ENCODE measurements at places on chromosomes 3 and 15. TPM values are rescaled to one million over a fixed set of nuclear protein-coding genes. Genes with fewer than 3 reads are reported as not detected.

The SPSB4 gene
- polyA plus RNA-seq, result 15.9 TPM

GRCh38 chr15:100878648-100879047 is 983 bp upstream of the ALDH1A3 start:
- no peak for DNase-seq

GRCh38 chr15:97995881-97996603 is 35.5 kb downstream of the ARRDC4 start:
- peak; percentile 21 for DNase-seq

- DNase-seq, result no peak
Observed at GRCh38 chr3:60742606-60743145, 508.6 kb downstream of the FHIT start.

The TGM4 gene
- 0.10 TPM for polyA plus RNA-seq

The RLBP1 gene
- not detected for polyA plus RNA-seq

DNA sequence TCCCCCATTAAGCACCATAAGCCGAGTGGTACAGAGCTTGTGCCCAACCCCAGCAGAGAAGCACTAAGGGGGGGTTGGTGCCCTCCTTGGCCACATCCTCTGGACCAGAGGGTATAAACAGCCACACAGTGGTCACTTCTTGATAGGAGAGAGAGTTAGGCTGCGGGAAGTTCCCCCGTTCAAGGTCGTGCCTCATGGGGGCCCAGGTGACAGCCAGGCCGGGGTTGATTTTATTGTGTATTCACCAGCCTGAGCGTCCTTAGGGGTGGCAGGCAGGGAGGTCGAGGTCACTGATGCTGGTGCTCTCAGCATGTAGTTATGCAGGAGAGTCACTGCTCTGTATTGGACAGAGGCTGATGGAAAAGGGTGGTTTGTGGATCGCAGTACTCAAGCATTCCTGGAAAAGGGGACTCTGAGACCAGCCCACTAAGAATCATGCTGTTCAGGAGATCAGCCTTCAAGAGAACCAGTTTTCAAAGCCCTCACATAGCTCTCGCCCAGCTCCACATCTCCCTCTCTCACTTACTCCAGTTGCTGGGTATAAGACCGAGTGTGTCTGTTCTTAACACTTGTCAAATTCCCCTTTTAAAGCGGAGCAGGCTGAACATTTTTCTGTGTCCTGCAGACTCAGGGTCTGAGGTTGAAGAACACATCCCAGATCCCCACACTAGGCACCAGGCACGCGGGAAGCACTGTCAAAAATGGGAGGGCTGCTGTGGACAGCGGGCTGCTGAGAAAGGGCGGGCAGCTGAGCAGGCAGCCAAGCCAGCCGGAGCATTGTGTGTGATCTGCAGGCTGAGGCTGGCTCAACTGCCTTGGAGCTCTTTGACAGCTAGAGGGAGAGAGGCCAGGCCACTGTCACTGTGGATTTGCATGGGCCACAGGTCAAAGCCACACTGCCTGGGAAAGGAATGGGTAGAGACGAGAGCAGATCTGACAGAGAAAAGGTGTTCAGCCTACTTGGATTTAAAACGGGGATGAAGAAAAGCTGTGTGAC is 279.3 kb upstream of the LRRFIP2 start:
- DNase-seq, result no peak

The ALG1L2 gene
- polyA plus RNA-seq, result 0.76 TPM

The ZBTB20 gene
- polyA plus RNA-seq, result 4.5 TPM

DNA sequence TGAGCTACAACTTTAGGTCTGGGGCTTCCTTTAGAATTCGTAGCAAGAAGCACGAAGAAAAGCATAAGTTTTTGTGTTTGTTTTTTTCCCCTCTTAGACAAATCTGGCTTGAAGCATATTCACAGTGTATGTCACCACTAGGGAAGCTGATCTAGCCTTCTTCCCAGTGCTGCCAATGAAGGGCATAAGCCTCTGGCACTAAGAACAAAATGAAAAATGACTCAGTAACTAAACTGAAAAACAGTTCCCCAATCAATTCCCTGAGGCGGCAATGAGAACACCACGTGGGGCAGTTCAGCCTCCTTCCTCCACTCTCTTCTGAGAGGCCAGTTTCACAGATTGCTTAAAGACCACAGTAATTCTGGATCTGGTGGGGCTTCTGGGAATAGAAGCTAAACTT is 338.1 kb downstream of the GAP43 start:
- no peak for DNase-seq
